Activated gamma-delta T cell (primary cell): ENCODE measurements at places on chromosomes 3 and 15.

GRCh38 chr3:185750015-185750414, 74.8 kb downstream of the IGF2BP2 start:
- no peak for DNase-seq

- DNase-seq, result peak; percentile 45
Measured at GRCh38 chr15:75801859-75802593, 41.2 kb upstream of the UBE2Q2 start.

GRCh38 chr3:9404680-9405079, 7.3 kb downstream of the SETD5 start:
- no peak for DNase-seq

- DNase-seq, result no peak
Measured at GRCh38 chr3:119542168-119542767, 17.1 kb downstream of the CD80 start.
